Stimulated activated CD4-positive, alpha-beta T cell treated with anti-CD3 and anti-CD28 coated beads, Interleukin-12 subunit alpha, Interleukin-12 subunit beta, amount 100 ng/mL, for 4 hours (primary cell): ENCODE measurements at places on chromosomes 16 and 17.
A peak's percentile ranks its signal among the peaks of the same experiment; 100 is the strongest.

DNA sequence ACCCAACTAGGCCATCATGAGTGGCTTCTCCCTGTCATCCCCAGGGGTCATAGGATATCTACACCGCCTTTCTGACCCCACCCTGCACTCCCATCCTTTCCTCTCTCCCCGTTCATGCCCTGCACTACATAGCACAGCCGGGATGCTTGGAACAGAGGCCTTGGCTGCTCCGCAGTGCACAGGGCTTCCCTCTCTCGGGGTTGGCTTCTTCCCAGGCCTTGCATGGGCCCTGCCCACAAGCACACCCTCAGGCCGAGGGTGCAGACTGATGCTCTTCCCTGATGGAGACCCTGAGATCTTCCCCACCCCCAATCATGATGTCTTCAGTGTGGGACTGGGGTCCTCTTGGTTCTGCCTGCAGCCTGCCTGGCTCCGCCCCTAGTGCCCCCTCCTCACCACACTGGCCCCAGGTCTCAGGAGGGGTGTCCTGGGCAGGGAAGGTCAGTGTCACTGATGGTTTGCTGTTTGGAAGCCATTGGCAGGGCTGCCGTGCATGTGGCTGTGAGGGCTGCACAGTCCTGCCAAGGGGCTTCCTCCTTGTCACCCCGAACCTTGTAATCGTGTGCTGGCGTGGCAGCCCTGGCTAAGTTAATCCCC is 14.3 kb upstream of the NAGLU start:
- no peak for DNase-seq

DNA sequence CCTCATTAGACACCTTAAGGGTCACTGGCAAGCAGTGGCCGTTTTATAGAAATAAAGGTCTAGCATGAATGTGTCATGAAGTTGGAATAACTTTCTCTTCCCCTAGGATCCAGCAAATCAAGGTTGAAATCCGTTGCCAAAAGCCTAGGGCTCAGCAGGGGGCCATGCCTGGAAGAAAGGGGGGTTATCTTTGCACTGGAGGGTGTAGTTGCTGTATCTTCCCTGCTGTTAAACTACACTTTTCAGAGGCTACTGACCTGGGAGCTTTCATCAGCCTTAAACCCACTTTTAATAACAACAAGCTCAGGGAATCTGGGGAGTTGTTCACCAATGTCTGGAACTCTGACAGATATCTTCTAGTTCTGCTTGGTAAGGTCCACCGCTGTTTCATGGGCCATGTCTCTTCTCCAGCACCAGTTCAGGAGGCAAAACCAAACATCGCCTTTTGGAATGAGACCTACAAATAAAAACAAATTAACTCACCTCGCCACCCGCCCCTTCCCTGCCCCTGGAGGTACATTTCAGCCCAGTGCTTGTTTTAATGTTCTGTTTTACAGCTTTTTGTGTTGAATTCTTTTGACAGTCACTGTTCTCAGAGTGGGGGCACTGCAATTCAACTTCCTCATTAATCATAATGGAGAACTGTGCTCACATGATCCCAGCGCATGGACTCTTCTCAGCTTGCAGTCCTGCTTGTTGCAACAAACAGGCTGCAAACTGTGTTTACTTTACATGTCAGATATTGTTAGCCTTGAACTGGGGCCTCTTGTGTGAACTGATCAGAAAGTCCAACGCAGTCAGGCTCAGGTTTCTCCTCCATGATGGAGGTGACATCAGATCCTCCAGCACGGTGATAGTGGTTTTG is 508.7 kb downstream of the KCNJ2 start:
- DNase-seq, result no peak

DNA sequence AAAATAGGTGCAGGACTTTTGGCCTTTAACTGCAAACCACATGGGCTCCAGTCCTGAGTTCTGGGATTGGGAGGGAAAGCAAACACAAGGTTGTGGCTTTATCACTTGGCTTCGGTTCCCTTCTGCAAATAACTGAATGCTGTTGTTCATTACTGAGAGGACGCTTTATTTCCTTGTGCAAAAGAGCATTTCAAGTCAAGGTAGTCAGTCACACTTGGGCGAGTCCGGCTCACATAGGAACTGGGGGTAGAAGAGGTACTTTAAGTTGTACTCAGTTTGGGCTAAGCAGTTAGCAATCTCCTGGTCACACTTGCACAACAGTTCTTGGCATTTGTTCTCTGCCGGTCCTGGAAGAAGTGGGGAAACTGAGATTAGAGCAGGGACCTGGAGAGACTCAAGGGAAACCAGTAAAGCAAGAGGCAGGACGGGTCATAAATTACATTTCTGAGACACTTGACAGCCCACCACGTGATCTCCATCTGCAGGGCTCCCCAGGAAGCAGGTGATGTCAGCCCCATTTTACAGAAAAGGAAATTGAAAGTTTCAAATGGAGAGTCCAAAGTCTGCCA is 21.6 kb downstream of the PLA2G10 start:
- DNase-seq, result no peak

DNA sequence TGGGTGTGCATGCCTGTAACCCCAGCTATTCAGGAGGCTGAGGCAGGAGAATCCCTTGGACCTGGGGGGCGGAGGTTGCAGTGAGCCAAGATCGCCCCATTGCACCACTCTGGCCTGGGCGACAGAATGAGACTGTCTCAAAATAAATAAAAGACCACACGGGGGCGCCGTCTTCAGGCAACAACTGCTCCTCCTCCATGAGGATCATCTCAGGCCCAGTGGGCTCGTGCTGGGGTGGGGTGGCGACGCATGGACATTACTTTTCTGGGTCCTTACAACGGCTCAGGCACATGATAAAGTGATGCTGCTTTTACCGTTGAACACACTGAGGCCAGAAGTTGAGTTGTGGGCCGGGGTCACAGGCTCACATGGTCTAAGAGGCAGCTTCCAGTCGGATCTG is 56.2 kb downstream of the PRMT7 start:
- peak; percentile 31 for DNase-seq

GRCh38 chr16:48433116-48433849 is 48.1 kb upstream of the SIAH1 start:
- no peak for DNase-seq

DNA sequence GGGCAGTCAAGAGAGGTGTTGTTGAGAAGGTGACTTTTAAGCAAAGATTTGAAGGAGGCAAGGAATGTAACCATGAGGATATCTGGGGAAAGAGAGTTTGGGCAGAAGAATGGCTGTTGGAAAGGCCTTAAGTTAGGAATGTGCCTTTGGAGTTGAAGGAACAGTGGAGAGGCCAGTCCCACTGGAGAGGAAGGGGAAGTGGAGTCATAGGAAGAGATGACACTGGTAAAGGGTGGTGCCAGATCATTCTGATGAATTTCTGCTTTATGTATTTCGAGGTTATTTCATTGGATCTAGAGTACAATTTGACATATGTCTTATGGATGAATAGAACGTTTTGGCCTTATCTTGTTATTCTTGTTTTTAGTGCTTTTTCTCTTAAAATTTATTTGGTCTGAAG is 93.5 kb downstream of the WWP2 start:
- DNase-seq, result no peak

- DNase-seq, result no peak
These were observed 501.1 kb upstream of the KIF2B start for GRCh38 chr17:53321651-53322050.

DNA sequence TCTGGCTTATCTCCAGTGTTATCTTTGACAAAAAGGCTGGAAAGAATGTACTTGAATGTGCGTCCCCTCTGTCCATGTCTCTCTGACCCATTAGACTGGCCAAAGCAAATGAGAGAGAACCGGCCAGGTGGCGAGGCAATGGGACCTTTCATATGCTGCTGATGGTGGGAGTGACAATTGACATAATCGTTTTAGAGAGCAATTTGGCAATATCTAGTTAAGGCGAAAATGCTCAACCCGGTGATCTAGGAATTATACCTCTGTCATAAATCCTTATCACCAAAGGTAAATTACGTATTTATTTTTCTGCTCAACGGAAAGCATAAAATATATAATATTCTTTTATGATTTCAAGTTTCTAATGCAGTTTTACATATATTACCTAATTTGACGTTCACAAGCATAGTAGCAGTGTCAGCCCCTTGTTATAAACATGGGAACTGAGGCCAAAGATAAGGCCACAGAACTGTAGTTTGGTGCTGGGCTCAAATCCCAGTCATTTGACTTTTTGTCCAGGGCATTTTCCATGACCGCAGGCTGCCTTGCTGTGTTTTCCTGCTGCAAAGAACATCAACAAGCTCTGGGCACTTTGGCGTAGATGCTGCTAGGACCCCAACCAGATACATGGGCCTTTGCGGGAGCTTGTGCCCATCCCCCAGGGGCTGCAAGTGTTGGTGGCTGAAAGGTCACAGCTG is 14.7 kb upstream of the SDK2 start:
- no peak for DNase-seq

DNA sequence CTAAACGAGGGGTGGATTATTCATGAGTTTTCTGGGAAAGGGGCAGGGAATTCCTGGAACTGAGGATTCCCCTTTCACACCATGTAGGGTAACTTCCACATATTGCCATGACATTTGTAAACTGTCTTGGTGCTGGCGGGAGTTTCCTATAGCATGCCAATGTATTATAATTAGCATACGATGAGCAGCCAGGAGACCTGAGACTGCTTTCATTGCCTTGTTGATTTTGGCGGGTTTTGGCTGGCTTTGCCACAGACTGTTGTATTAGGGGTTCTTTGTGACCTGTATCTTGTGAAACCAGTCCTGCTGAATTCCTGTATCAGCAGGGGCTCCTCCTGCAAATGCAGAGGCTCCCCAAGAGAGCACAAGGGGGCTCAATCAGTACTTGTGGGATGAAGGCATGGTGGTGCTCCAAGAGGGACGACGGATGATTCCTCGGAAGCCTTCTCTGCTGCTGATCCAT is 104.4 kb upstream of the CACNG5 start:
- DNase-seq, result no peak

DNA sequence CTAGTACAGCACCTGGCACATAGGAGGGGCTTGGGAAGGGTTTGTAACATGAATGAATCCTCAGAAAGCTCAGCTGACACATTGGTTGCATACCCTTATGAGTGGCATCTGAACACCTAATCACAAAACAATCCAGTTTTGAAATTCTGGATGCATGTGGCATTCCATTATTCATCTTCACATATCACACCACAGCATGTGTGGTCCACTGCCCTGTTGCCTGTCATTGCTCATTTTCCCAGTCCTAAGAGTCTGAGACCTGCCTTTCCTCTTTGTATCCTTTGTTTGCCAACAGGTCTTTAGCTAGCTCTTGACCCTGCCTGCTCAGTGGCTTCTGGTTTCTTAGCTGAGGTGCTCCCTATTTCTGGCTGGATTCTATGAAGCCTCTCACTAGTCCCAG is 170.8 kb upstream of the ASIC2 start:
- no peak for DNase-seq

- DNase-seq, result no peak
These were observed 39.0 kb downstream of the MRM1 start for GRCh38 chr17:36640346-36640745.

DNA sequence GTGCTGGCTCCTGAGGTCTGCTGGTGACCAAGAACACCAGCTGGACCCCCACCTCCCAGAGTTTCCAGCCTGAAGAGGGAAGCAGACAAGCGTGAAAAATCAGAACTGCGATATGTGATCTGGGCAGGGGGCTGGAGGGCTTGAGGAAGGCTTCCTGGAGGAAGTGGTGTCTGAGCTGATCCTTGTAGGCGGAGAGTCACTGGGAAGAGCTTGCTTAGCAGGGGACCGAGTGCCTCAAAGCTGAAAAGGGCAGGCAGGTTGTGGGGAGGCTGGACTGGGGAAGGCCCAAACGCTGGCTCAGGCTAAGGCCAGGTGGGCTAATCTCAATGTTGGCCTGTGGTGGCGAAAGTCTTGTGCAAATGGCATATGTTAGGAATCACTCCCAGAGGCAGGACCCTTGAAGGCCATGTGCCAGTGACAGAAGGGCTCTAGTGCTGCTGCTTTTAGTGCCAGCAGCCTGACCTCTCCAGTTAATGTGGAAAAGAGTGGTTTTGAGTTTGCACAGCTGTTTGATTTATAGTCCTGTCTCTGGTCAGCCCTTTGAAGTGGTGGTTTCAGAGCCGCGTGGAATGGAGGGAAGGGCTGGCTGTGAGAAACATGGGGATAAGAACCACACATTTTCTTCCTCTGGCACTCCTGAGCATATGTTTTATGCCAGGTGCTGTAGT is 85.3 kb upstream of the LGALS9 start:
- DNase-seq, result no peak

DNA sequence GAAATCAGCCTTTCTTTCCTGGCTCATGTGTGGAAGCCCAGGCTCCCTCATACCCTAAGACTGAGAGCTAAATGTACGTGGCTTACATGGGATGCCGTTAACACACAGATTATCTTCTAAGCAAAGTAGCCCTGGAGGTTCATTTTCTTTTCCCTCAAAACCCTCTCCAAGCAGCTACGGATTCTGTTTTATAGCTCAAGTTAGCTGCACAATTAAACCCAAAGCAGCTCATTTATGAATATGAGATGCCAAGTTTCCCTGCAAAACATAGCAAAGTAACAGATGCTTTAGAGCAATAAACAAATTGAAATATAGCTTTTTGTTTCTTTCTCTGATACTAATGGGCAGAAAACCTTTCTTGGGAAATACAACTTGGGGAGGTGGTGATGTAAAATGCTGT is 72.0 kb downstream of the HS3ST2 start:
- no peak for DNase-seq

DNA sequence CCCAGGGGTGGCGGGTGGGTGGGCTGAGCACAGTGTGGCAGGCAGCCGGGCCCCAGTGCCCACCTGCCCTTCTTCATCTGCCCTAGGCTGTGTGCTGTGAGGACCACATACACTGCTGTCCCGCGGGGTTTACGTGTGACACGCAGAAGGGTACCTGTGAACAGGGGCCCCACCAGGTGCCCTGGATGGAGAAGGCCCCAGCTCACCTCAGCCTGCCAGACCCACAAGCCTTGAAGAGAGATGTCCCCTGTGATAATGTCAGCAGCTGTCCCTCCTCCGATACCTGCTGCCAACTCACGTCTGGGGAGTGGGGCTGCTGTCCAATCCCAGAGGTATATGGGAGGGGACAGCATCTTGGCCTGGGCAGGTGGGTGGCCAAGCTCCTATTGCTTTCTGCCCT is 6.4 kb downstream of the GRN start:
- DNase-seq, result no peak

DNA sequence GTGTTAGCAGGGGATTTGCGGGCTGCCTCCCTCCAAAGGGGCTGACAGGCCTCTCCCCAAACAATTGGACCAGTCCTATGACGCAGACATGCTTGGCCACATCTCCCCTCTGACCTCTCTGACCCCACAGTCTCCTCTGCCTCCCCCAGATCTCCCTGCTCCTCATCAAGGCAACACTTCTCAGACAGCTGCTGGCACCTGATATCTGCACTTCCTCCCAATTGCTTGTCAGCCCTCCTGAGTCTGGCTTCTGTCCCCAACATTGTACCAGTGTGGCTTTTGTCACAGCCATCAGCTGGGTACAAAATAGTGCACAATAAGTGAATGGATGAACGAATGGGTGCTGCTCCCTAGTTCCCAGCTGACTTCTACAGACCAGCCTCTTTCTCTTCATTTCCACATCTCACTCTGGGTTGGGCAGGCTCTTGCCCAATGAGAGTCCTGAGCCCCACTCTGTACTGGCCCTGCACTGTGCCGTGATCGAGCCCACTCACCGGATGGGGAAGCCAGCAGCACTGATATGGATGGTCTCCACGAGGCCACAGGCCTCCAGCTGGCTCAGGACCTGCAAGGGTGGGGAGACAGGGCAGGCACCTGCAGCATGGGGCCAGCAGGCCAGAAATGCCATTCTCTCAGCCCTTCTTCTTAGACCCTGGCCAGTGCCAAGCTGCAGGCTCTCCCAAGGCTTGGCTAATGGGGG is 17.1 kb downstream of the ZNHIT3 start:
- no peak for DNase-seq

- no peak for DNase-seq
These were observed 17.0 kb upstream of the ABCA8 start for GRCh38 chr17:68972119-68972704.

- DNase-seq, result no peak
These were observed 15.4 kb upstream of the MEAK7 start for GRCh38 chr16:84519855-84520254.

- DNase-seq, result no peak
These were observed 169.3 kb downstream of the RBFOX3 start for GRCh38 chr17:79441356-79442160.
